Pancreas (tissue), 10 donors: ENCODE measurements at places on chromosomes 5 and 9. TPM values are rescaled to one million over a fixed set of nuclear protein-coding genes. Genes with fewer than 3 reads are reported as not detected.

- no peak for DNase-seq
These were observed 405.8 kb upstream of the PTGER4 start for GRCh38 chr5:40273936-40274335.

DNA sequence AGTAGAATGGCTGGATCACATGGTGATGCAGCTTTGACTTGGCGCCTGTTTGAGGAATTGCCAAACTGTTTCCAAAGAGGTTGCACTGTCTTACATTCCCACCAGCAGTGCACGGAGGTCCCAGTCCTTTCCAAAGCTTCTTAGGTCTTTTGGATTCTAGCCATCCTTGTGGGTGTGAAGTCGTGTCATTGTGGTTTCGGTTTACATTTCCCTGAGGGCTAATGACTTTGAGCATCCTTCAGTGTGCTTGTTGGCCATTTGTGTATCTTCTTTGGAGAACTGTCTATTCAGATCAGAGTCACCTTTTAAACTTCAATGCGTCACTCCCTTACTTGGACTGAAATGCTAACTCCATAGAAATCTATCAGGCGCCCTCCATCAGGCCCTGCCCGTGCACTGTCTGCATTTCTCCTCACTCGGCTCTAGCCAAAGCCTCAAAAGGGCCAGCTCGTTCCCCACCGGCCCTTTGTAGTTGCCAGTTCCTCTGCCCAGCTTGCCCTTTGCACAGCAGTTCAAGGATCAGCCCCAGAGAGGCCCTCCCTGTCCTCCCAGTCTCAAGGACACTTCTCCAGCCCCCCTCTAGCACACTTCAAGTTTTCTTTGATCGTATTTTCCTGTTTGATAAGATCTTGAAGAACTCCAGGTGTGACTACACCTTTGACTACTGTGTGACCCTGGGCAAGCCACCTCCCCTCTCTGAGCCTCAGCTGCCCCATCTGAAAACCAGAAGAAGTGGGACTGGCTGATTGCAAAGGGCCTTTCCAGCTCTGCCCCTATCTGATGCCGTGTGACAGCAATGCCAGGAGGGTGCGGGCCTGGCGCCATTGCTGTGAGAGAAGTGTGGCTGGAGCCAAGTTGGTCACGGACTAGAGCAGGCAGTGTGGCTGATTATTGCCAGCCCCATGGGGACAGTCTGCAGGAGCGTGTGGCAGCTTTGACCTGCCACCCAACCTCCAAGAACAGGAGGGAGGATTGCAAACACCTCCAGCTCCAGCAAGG lies 5.6 kb downstream of the HRH2 start:
- DNase-seq, result no peak

- DNase-seq, result no peak
These were observed 782.6 kb downstream of the TLE1 start for GRCh38 chr9:80906728-80907127.

- DNase-seq, result no peak
These were observed 1302.7 kb upstream of the DMAC1 start for GRCh38 chr9:9102295-9102694.

DNA sequence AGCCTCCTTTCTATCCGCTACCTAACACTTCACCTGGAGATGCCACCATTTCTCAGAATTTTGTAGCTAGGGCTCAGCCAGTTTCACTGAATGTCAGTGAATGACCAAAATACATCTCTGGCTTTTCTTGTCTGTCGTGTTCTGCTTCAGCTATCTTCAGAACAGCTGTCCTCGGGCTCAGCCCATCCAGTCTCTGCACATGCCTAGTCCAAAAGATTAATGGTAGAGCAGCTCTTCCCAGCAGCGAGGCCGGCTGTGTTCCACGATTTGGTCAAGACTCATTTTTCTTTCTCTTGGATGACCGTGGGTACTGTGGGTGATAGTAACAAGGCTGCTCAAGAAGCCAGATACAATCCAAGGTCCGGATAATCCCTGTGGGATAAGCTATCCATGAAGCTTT lies 342.8 kb downstream of the GABRG2 start:
- no peak for DNase-seq

DNA sequence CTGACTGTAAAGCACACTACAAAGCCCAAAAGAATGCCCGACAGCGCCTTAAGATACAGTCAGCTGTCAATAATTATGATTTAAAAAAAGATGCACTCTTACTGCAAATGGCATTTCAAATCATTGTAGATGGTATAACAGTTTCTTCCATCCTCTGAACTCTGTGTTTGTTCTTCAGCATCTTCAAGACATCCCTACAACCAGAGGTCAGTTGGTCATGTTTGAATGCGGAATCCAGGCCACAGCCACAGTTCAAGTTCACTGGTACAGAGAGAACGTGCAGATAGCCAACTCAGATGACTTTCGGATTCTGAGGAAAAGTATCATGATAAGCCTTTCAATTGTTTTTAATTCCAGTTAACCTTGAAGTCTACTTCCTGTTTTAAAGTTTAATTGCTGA lies 8.7 kb upstream of the MYOT start:
- DNase-seq, result no peak

NSMF gene
- total RNA-seq, result 23.4 TPM

PTPRD gene
- total RNA-seq, result 4.4 TPM
